ENCODE measurements at places on chromosomes 4 and X.

- DNase-seq: no peak
Observed at GRCh38 chr4:135538698-135539097, 1337.1 kb upstream of the PABPC4L start.

- DNase-seq: no peak
Observed at GRCh38 chrX:52979993-52980392, 21.7 kb upstream of the FAM156A start.

DNA sequence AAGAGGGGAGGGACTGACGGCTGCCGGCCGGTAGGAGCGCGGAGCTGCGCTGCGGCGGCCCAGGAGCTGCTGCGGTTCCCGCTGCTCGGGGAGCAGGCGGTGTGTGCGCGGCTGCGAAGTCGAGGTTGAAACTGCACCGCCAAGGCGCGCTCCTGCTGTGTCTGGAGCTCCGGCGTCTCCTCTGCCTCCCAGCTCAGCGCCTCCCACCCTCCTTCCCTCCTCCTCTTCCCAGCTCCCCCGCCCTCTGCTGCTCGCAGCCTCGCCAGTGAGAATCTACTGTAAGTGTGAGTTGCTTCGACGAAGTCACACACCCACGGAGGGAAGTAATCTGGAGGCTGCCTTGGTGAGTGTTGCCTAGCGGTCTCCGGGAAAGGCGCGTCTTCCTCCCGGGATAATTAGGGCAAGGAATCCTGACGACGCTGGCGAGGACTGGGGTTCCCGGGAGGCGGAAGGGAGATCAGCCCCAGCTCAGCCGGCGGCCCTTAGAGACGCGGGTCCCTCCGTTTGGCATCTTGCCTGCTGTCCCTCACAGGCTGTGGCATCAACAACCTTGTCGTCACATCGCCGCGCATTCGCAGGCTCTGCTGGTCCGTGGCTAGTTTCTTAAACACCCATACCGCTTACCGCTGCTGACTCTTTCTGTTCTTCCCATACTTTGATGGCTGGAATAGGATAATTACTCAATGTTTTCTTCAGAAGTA, at the start of gene EPHA5:
Gene EPHA5 (minus strand): TSS at position 159 of the 701 bp plus-strand sequence. CDS start 747 bp downstream, outside the sequence.
- no peak for DNase-seq

- no peak for DNase-seq
Observed at GRCh38 chr4:82388405-82388804, 14.6 kb upstream of the HNRNPD start.

- DNase-seq: no peak
Observed at GRCh38 chr4:101968364-101968763, 177.8 kb downstream of the BANK1 start.

DNA sequence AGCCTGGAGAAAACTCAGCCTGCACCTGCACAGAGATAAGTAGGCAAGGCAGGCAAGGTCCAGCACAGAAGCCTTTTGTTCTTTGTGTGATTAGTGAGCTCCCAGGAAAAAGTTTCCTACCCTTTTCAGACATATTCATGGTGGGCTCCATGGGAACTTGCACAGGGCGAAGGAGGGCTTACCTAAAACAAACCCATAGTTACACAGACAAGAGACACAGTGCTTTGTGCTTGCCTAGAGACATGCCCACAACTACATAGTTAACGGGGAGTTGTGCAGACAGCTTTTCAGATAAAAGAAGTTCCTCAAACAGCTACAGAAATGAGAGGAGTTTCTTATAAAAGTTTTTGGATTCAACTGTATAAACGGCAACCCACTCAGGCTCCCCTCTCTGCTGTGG, 180.5 kb downstream of the GLUD2 start:
- DNase-seq: no peak

DNA sequence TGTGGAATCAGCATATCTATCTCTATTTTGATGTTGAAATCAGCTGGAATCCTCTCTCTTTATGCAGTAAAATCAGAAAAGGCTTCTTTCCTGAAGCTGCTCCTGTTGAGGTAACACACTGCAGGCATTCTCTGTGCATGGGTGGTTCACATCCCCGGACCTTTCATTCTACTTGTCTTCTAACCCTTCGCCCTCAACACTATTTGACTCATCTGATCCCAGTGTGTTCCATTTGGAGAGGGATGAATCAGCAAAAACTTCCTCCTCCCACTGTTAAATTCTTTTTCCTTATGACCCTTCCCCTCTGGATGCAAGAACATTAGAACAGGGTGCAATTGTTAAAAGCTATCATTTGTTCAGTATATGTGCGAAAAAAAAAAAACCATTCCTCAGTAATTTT, 67.4 kb downstream of the RNF150 start:
- DNase-seq: no peak

DNA sequence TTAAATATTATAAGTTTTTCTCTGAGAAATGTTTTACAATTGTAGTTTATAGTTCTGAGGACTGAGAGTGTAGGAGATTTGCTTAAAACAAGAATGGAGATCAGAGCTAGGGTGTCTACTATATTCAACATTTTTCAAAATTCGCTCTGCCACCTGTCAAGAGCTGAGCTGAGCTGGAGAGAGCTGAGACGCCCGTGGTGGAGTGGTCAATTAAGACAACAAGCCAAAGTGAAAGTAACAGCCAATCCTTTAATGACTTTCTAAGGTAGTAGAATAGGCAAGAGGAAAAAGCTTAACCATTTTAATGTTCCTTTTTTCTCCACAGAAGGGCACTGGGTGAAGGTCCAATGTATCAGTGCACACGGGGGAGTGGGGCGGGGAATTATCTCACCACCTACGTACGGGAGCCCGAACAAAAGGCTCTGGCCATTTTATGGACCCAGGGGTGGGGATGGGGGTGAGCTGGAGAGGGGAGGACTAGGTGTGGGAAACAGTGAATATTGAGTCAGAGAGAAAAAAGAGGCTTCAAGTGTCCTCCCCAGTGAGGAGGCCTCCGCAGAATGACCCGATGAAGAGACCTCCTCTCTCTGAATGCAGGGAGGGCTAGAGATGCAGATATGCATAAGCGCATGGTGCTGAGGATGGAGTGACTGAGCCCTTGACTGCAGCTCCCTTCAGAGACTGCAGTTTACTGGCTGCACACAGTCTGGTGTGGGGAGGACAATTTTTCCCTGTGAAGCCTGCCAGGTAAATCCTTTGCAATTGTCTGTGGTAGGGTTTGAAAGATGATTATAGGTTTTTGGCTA, 60.8 kb downstream of the SPCS3 start:
- DNase-seq: no peak

GRCh38 chr4:41537292-41537890, 566 bp upstream of the LIMCH1 start:
- DNase-seq: no peak

GRCh38 chr4:39497909-39498726, 29.1 kb downstream of the UGDH start:
- DNase-seq: no peak

DNA sequence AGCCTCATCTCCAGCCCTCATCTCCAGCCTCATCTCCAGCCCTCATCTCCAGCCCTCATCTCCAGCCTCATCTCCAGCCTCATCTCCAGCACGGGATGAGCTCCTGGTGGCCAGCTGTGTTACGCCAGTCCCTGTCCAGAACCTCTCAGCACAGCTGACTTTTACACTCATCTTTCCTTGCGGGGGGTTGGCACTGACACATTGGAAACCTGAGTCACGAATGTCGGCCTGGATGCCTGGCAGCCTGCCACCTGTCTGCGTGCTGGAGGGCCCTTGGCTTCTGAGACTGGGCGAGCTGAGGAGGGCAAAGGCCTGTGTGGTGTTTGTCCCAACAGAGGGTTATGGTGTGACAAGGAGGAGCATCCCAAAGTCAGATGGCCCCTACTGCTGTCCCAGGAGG, 66.1 kb upstream of the HGFAC start:
- DNase-seq: no peak

GRCh38 chrX:40177117-40177430, 79.3 kb upstream of the BCOR start:
- DNase-seq: no peak

GRCh38 chr4:145490361-145490760, 8.7 kb downstream of the SMAD1 start:
- no peak for DNase-seq

- DNase-seq: no peak
Observed at GRCh38 chrX:151031391-151031975, 48.3 kb downstream of the HMGB3 start.

GRCh38 chrX:106159861-106160282, 8.2 kb upstream of the PWWP3B start:
- no peak for DNase-seq

GRCh38 chr4:75180790-75181776, 248.2 kb downstream of the PARM1 start:
- DNase-seq: no peak

GRCh38 chrX:130055103-130055502, 55.2 kb downstream of the ELF4 start:
- no peak for DNase-seq

DNA sequence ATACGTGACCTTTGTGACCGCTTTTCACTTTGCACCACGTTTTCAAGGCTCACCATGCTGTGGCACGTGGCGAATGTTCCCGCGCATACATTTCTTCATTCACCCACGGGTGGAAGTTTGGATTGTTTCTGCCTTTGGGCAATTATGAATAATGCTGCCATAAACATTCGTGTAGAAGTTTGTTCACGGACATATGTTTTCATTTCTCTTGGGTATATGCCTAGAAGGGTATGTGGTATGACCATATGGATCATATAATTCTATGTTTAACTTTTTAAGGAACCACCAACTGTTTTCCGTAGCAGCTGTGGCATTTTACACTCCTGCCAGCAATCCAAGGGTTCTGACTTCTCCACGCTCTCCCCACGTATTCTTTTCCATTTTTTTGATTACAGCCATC, 60.9 kb upstream of the MXD4 start:
- no peak for DNase-seq

DNA sequence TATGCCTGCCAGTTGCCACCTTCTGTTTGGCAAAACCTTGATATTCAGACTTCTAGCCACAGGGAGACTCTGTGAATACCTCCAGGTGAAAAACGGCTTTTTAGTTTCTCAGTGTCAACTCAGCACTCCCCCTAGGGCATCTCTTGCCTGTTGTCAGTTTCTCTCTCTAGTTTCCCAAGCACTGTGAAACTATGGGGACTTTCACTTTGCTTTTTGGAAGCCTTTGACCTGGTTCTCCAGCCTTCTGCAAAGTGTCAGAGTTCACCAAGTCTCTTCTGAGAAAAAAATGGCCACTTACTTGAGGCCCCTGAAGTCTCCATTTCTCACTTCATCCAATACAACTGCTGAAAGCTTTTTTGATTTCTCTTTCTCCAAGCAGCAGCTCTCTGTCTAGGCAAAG, 521.5 kb downstream of the INPP4B start:
- no peak for DNase-seq

Measured in activated T-cell treated with anti-CD3 and anti-CD28 coated beads, Interleukin-2, amount 50 U/mL, for 1 hour (primary cell).